ENCODE measurements at places on chromosomes 5 and 9.

DNA sequence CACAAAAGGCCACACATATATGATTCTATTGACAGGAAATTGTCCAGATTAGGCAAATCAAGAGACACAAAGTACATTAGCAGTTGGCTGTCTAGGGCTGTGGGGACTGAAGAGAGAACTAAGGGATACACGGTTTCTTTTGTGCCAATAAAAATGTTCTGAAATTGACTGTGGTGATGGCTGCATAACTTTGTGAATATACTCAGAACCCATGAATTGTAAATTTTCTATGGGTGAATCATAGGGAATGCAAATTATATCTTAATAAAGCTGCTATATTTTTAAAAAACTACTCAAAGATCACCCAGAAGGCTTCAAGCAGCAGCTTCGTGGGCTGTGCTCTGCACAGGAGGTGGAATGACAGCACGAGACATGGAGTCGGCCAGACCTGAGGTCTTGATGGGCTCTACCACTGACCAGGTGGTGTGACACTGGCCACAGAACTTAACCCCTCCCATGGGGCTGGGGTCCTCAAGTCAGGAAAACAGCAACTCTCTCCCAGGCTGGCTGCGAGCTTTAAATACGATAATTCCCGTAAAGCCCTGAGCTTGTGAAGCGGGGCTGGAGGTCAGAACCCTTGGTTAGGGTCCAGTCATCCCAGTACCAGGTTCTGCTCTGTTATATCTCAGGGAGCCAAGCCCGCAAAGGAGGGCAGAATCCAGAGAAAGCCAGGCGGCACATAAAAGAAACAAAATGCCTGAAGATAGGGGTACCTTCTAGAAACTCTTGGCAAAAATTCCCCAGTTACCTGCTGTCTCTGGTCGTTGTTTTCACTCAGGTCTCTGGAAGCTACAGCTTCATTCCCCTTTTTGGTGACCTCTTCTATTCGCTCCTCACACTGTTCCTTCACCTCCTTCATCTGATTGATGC lies 59.1 kb downstream of the GOLM1 start:
- DNase-seq, result no peak

- DNase-seq, result no peak
These were observed 84.8 kb upstream of the MIER3 start for GRCh38 chr5:57036761-57037160.

GRCh38 chr9:34492051-34492450 lies 30.7 kb downstream of the ENHO start:
- DNase-seq, result no peak

DNA sequence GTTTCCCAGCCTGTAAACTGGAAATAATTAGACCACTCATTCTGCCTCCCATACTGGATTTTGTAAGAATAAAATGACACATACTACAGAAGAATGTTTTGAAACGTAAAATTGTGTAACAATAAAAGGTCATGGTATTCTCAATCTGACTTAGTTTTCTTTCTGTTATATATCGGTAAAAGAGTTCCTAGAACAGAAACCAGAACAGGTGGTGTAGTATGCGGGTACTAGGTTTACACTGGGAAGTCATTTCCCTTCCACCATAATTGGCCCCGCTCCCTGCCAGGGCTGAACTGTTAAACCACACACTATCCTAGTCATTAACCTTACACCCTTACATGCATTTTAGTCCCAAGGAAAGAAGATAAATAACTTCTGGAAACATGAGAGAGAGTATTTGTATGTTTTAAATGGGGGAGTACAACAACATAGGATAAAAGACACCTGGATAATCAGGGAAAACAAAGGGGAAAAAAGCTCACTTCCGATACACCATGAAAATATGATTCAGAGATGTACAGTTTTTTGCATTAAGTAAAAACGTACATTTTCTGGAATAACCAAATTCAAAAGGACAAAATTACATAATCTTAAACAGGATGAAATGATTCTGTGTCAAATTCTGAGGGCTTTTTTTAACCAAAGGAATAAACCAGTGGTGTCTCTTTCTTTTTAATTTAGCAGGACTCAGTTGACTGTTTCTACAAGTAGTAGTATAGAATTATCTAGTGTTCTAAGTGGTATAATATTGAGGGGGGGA lies 199.7 kb downstream of the GLIS3 start:
- DNase-seq, result no peak

GRCh38 chr5:1887588-1888360 lies 5.0 kb upstream of the IRX4 start:
- no peak for DNase-seq
